Anterior cingulate cortex (tissue), 58 donors: ENCODE measurements at places on chromosomes 7 and 10.
A peak's percentile ranks its signal among the peaks of the same experiment; 100 is the strongest.

GRCh38 chr7:46902463-46902862, 679.4 kb downstream of the TNS3 start:
- no peak for DNase-seq

- DNase-seq, result no peak
These were observed 38.5 kb downstream of the BNIP3 start for GRCh38 chr10:131943021-131943814.

DNA sequence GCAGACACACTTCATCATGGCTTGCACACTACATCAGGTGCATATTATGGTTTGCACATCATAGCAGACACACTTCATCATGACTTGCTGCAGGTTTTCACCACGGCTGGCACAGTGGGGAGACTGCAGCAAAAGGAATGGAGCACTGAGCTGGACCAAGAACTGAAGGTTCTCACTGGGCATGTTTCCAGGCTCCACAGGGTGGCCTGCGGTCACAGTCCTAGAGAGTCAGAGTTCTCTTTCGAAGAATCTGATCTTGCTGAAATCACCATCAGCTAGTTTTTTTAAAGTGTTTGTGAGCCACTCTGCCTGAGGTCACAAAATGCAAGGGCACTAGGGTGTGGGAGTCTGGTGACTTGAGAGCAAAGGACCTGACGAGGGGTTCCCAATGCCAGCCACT, 140.4 kb upstream of the NPY start:
- no peak for DNase-seq

DNA sequence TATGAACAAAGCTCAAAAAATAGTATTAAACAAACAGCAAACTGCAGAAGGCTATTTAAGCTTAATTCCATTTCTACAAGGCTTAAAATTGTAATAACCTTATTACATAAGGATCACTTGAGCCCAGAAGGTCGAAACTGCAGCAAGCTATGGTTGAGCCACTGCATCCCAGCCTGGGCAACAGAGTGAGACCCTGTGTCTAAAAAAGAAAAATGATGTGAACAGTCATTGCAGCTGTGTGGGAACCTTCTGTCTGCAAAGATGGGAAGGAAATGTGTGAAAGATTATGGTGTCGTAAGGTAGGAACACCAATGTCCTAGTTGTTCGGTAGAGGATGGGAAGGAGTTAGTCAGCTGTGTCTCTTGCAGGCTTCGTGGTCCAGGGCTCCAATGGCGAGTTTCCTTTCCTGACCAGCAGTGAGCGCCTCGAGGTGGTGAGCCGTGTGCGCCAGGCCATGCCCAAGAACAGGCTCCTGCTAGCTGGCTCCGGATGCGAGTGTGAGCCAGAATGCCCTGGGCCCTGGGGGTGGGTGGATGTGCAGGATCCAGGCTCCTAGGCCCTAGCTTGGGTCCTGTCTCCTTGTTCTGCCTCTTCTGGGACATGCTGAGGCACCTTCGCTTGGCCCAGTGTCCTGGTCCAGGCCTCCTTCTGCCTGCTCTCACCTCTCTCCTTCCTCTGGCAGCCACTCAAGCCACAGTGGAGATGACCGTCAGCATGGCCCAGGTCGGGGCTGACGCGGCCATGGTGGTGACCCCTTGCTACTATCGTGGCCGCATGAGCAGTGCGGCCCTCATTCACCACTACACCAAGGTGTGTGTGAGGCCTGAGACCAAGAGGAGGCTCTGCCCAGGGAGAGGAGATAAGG, 9.1 kb downstream of the C10orf62 start:
- no peak for DNase-seq

GRCh38 chr10:69004821-69005220, 16.2 kb downstream of the KIFBP start:
- DNase-seq, result no peak

- no peak for DNase-seq
These were observed 266.5 kb downstream of the IPMK start for GRCh38 chr10:58001159-58001558.

GRCh38 chr7:91050677-91051076, 213.6 kb upstream of the FZD1 start:
- DNase-seq, result no peak

DNA sequence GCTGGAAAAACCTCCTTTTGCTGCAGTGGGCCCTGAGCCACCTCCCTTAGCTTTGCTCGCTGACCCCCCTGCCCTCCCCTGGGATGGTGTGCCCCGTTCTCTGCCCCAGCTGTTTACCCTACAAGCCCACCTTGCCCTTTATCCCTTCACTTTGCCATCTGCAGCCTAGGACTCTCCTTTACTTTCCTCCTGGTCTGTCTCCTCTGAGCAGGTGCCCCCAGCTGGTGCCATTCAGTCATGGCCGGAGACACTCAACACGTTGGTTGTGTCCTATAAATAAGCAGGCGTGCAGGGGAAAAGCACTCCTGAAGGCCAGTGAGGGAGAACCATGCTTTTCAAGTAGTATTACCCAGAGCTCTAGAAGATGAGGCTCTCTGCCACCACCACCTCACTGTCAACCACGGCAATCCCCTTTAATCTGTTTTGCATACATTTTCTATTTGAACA, 6.1 kb downstream of the RASSF4 start:
- no peak for DNase-seq

DNA sequence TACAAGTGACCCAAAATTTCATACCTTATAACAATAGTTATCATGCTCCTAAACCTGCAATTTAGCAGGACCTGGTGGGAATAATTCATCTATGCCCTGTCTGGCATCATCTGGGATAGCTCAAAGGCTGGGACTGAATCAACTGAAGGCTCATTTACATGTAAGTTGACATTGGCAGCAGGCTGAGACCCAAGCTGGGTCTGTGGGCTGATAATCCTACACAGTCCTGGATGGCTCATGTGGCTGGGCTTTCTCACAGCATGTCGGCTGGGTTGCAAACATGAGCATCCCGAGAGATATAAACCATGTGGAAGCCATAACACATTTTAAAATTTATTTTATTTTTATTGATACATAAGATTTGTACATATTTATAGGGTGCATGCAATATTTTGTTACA, 19.5 kb upstream of the ABCB5 start:
- DNase-seq, result no peak

DNA sequence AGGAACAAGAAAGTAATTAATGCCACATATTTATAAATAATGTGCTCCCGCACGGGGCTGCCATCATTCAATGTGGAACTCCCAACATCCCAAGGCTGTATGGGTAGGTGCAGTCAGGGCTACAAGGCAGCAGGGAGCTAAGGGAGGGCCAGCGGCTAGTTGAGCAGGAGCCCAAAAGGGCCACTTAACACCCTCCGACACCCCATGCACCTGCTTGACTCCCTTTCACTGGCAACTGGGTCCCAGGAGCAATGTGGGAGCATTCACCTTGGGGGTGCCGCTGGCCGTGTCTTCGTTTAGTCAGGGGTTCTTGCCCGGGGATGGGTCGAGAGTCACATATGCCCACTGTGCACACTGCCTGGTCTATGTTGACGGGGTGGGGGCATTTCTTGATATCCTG, 27.9 kb downstream of the SCART1 start:
- no peak for DNase-seq

DNA sequence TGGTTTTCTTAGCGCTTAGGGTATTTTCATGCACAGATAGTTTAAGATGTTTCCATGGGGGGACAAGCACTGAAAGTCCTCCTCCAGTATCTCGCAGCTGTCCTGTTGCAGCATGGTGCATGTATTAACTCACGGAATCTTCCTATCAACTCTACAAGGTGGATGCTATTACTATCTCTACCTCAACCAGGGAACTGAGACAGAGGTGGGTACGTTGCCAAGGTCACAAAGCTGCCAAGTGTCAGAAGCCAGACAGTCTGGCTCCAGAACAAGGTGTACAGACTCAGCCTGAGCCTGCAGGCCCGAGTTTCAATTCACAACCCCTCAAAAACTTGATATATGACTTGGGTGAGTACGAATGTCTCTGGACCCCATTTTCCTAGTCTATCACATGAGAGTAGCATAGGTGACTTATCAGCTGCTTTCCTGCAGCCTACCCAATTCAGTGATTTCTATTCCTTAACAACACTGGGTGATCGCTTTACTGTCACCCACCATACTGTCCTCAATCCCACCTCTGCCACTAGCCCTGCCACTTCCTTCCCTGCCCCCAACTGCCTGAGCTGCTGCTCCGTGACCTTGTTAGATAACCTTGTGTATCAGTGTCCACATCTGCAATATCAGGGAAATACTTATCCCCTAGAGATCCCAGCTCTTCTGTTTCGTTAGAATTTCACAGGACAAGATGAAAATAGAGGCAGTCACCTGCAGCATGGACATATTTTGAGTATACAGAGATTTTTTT, 92.1 kb downstream of the ABCC2 start:
- no peak for DNase-seq

DNA sequence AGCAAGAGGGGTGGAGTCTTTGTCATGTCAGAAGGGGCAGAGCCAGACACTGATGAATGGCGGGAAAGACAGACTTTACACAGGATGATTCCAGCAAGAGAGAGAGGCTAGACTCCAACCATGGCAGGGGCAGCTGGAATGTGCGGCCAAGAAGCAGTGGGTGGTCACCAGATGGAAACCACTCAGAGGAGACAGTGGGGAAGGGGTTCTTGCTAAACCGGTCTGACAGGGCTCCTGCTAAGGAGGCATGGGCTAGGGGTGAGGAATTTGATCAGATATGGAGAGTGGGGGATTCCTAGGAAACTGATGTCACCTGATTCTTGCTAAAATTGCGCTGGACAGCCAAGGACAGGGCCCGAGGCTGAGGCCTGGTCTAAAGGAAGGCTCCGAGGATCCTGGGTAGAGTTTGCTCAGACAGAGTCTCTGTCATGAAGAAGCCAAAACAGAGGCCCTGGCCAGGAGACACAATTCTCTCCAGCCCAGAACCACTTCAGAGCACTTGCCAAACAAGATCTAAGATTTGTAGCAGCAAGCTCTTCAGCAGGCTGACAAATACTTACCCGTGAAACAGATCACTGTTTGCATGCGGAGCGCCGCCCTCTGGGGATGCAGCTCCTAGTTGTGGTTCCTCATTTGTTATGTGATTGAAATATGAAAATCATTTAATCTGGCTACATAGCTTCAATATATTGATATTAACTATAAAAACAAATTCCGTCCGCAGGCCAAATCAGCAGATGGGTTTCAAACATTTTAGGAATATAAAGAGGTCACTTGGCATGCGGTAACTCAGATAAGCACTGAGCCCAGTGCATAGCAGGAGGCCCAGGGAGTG, 377.0 kb downstream of the TCERG1L start:
- DNase-seq, result no peak

DNA sequence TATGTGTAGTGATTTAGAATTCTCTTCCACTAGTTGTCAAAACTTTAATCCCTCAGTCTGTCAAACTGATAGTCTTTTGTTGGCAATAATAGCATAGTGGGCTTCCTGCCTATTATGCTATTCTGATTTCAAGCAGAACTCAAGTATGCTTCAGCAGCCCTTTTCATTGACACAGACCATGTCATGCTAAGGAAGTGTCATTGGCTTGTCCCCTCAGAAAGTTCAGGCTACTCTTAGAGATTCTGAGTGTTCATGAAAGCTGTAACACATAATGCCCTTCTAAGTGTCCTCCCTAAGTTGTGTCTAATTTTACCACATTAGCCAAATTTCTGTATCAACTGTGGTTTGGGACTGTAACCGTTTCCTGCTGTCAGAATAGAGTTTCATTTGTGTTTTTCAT, 198.7 kb downstream of the THSD7A start:
- no peak for DNase-seq

- no peak for DNase-seq
These were observed 93.1 kb downstream of the BMPER start for GRCh38 chr7:33998476-33998875.

DNA sequence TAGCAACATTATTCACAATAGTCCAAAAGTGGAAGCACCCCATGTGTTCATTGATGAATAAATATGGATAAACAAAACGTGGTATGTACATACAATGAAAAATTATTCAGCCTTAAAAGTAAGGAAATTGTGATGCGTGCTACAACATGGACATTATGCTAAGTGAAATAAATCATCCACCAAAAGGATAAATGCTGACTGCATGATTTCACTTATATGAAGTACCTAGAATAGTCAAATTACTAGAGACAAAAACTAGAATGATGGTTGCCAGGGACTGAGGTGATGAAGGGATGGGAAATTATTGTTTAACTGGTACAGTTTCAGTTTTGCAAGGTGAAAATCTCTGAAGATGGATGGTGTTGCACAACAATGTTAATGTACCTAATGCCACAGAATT, 56.6 kb downstream of the THSD7A start:
- DNase-seq, result no peak

DNA sequence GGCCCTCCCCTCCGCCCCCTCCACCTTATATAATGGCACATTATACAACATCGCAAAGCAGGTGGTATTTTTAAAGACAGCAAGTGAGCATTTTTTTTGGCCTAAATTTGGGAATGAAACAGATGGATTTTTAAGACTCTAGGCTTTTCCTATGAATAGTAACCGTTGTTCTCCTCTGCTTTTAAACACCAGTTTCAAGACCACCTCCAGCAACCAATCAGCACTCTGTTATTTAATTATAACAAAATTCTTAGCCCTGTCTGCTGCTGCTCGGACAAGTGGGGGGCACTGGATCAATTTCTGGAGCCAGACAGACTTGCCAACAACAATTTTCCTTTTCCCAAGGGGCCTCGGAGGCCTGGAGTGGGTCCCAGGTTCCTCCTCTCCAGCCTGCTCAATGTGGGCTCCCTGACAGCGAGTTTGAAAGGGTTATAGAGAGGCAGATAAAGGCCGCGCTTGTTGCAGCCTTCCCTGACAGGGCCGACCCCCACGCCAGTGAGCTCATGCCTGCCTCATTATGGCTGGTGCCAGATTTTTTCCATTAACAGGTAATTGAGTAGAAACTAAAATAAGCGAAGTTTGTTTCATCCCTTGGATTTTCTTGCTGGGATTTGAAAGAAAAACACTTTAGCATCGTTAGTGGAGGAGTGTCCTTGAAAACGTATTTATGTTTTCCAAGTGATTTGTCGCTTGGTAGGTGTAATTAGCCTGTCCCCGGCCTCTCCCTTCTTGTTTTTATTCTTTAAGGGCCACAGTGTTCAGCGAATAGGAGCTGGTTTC, 227.3 kb downstream of the TCF7L2 start:
- peak; percentile 80 for DNase-seq

DNA sequence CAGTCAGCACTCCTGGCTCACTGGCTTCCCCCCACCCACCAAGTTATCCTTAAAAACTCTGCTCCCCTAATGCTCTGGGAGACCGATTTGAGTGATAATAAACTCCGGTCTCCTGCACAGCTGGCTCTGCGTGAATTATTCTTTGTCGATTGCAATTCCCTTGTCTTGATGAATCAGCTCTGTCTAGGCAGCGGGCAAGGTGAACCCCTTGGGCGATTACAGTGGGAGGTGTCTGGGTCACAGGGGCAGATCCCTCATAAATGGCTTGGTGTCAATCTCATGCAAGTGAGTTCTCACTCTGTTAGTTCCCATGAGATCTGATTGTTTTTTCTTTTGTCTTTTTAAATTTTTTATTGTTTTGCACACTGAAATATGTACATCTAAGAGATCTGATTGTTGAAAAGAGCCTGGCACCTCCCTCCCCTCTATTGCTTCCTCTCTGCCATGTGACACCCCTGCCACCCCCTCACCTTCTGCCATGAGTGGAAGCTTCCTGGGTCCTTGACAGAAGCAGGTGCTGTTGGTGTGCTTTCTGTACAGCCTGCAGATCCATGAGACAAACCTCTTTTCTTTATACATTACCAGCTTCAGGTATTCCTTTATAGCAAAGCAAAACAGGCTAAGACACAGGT, 20.5 kb downstream of the OTUD1 start:
- no peak for DNase-seq
